Osteocyte (in vitro differentiated cells): ENCODE measurements at places on chromosomes 3 and 15.
A peak's percentile ranks its signal among the peaks of the same experiment; 100 is the strongest.

GRCh38 chr3:141796889-141797781 is 33.9 kb downstream of the GRK7 start:
- H3K27me3 ChIP-seq = peaks cover 5% of the 10 kb centered on the region
- peak overlapping the region; percentile 97 for H3K27ac ChIP-seq
- H3K4me3 ChIP-seq = peak overlapping the region; percentile 65
- H3K36me3 ChIP-seq = no peaks in the 10 kb centered on the region

- H3K4me1 ChIP-seq = no peaks in the 10 kb centered on the region
- H3K27ac ChIP-seq = no peak overlapping the region
- no peaks in the 10 kb centered on the region for H3K27me3 ChIP-seq
- no peak overlapping the region for H3K4me3 ChIP-seq
Observed at GRCh38 chr3:188923671-188924070, 248.1 kb upstream of the TPRG1 start.

DNA sequence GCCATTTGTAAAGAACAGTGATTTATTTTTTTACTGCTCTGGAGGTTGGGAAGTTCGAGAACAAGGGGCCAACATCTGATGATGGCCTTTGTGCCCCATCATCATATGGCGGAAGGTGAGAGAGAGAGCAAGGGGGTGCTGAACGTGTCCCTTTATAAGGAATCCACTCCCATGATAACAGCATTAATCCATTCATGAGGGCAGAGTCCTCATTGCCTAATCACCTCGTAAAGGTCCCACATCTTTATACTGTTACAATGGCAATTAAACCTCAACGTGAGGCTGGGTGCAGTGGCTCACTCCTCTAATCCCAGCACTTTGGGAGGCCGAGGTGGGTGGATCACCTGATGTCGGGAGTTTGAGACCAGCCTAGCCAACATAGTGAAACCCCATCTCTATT is 8.3 kb downstream of the IL12A start:
- no peak for DNase-seq
- no peaks in the 10 kb centered on the region for H3K36me3 ChIP-seq
- H3K4me1 ChIP-seq = peaks cover 41% of the 10 kb centered on the region
- no peak overlapping the region for H3K4me3 ChIP-seq
- no peaks in the 10 kb centered on the region for H3K27me3 ChIP-seq
- no peak overlapping the region for H3K27ac ChIP-seq

DNA sequence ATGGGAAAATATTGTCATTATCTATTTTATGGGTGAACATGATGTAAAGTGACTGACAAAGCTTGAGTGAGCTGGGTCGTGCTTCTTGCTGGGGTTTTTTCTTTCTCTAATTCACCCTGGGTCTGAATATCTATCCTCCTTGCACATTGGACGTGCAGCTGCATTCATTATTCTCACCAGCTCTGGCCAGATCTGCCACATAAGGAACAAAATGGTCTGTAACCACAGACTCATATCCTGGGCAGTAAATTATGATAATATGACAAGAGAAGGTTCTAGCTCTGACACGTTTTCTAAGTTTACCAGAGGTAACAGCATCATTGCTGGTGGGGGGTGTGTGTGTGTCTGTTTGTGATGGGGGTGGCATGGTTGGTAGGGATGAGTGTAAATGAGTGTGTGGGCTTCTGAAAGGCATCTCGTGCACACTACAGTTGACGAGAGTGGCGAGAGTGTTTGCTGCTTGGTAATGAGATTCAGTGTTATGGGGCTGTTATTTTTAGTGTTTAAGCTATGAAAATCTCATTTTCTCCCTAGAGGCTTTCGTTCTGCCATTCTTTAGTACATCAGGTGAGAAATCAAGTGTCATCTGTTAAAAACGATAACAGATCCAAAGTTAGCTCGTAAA is 418.4 kb downstream of the PDCD6IP start:
- peaks cover 90% of the 10 kb centered on the region for H3K4me1 ChIP-seq
- H3K27me3 ChIP-seq = no peaks in the 10 kb centered on the region
- H3K27ac ChIP-seq = peak overlapping the region; percentile 57
- peaks cover 39% of the 10 kb centered on the region for H3K36me3 ChIP-seq
- no peak overlapping the region for H3K4me3 ChIP-seq

DNA sequence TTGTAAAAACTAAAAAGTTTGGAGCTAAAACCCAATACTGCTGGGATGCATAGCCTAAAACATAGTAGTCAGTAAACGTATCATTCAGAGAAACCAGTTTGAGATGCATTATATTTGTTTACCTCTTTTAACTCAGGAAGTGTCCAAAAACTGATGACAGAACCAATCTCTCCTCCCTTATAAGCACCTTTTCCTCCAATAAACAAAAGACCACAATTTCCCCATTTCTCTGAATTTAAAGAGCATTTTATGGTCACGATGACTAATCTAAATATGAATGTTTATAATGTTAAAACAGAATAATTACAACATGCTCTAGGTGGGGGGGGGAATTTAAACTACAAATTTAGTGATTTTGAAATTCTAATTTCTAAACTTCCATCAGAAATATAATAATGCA is 58.5 kb downstream of the CEP63 start:
- no peak overlapping the region for H3K4me3 ChIP-seq
- H3K4me1 ChIP-seq = no peaks in the 10 kb centered on the region
- H3K27me3 ChIP-seq = no peaks in the 10 kb centered on the region
- no peak overlapping the region for H3K27ac ChIP-seq
- H3K36me3 ChIP-seq = peaks cover 37% of the 10 kb centered on the region

GRCh38 chr3:192408007-192408646 is 319.2 kb downstream of the FGF12 start:
- H3K4me3 ChIP-seq = peak overlapping the region; percentile 72
- DNase-seq = no peak
- H3K27me3 ChIP-seq = peaks cover 62% of the 10 kb centered on the region
- no peak overlapping the region for H3K27ac ChIP-seq
